Hypothalamus (tissue), 51 donors: ENCODE measurements at places on chromosomes 2 and 18.

- no peak for DNase-seq
Observed at GRCh38 chr2:152367547-152368390, 32.8 kb downstream of the FMNL2 start.

DNA sequence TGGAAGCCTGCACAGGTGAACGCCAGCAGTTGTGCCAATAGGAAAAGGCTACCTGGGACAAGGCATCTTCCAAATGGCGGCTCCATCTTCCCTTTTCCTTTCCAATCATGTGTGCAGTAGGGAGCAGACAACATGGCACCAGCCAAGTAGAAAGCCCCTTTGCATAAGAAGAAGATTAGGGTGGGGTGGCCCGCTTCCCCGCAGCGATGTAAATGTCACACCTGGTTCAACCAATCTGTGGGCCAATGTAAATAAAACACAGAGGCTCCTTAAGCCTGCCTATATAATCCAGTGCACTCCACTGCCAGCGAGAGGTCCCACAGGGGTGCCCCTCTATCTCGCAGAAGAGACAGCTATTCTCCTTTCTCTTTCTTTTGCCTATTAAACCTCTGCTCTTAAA lies 468.4 kb upstream of the CRIM1 start:
- no peak for DNase-seq

- no peak for DNase-seq
Observed at GRCh38 chr18:31711365-31712172, 27.2 kb upstream of the B4GALT6 start.

DNA sequence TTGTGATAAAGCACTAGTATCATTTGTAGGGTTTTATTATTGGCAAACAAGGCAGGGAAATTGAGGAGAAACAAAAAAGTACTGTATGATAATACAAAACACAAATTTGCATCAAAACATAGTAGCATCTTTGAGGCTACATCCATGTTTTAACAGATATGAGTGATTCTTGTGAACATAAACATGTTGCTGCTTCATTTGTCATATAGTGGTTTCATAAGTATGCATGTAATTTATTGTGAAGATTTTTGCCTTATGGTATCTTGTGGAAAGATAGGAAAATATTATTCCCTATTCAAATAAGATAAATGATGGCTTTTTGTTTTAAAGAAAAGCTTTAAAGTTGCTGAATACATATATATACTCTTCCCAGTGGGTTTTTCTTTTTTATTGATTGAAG lies 60.3 kb downstream of the VRK2 start:
- DNase-seq: no peak

- no peak for DNase-seq
Observed at GRCh38 chr2:169468841-169469240, 10.5 kb upstream of the BBS5 start.

GRCh38 chr18:34511879-34512278 lies 198.2 kb upstream of the DTNA start:
- DNase-seq: no peak

DNA sequence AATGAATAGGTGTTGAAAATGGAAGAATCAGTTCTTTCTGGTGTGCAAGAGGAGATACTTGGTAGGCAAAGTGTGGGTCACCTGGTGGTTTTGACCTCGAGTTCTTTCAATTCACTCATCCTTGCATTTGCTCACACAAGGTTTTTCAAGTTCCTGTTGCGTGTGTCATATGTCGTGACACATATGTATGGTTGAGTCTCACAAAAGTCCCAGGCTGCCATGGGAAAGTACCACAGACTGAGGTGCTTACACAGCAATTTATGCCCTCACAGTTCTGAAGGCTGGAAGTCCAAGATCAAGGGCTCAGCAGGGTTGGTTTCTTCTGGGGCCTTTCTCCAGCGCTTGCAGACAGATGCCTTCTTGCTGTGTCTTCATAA lies 64.4 kb downstream of the NCK2 start:
- no peak for DNase-seq

GRCh38 chr18:3814816-3815215 lies 364.8 kb downstream of the TGIF1 start:
- no peak for DNase-seq

DNA sequence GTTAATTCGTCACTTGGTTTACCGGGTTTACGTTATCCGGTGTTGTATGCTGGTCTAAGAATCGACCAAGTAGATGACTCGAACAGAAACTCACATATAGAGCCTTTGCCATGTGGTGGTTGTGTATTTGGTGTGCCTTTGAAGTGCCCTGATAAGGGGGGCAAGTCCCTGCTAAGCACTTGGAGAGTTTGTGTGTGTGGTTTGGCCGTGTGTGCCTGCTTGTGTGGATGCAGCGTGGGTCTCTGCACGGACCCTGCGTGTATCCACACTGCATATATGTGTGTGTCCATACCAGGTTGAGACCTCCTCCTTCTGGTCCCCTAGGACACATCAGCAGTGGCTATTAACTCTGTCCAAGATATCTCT lies 2.4 kb upstream of the CELF4 start:
- DNase-seq: no peak

DNA sequence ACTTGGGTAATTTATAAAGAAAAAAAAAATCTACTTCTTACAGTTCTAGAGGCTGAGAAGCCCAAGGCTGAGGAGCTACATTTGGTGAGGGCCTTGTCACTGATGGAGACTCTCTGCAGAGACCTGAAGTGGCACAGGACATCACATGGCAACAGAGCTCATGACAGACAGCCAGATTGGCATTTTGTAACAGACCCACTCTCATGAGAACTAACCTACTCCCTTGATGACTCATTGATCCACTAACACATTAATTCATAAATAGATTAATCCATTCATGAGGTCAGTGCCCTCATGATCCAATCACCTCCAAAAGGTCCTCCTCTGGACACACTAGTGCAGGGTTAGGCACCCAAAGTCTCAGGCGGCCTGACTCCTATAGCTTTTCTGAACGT lies 318.4 kb downstream of the GULP1 start:
- no peak for DNase-seq

- no peak for DNase-seq
Observed at GRCh38 chr2:64157792-64158191, 13.6 kb upstream of the PELI1 start.

DNA sequence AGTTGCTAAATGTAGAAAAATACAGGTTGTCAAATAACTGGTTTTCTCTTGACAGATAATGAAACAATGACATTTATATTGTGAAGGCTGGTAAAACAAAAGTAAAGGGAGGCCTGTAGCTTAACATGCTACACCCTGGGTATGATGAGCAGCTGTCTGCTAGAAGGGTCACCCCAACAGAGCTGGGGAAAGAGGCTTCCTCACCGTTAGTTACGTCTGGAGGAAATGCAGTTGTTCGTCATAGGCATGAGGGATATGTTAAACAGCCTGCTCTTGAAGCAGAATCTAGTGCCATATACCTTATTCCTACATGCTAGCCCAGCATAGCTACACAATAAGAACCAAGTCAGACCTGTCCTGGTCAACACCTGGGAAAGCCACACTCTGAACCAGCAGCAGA lies 49.9 kb downstream of the LPIN2 start:
- DNase-seq: no peak

GRCh38 chr2:64472881-64473280 lies 18.9 kb downstream of the LGALSL start:
- DNase-seq: no peak

GRCh38 chr2:105649534-105649933 lies 95.2 kb upstream of the NCK2 start:
- no peak for DNase-seq

GRCh38 chr2:27569398-27569797 lies 13.4 kb upstream of the ZNF512 start:
- no peak for DNase-seq

DNA sequence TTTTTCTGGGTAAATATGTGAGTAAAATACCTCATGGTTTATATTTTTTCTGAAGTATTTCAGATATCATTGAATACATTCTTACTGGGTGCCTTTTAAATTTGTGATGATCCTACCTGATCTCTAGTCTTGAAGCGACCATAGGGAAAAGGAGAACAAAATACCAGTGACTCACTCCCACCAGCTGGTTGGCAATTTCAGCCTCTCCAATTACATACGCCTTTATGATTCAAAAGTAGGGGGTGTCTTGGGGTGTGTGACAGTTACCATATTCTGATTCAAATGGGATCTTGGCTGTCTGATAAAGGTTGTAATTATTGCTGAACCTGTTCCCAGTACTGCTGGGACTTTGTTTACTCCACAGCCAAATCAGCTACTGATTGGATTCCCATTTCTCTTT lies 175.9 kb upstream of the NXPH2 start:
- no peak for DNase-seq

GRCh38 chr2:36809069-36809445 lies 112.5 kb downstream of the VIT start:
- DNase-seq: no peak

- no peak for DNase-seq
Observed at GRCh38 chr18:77134611-77135010, 2.0 kb upstream of the MBP start.

DNA sequence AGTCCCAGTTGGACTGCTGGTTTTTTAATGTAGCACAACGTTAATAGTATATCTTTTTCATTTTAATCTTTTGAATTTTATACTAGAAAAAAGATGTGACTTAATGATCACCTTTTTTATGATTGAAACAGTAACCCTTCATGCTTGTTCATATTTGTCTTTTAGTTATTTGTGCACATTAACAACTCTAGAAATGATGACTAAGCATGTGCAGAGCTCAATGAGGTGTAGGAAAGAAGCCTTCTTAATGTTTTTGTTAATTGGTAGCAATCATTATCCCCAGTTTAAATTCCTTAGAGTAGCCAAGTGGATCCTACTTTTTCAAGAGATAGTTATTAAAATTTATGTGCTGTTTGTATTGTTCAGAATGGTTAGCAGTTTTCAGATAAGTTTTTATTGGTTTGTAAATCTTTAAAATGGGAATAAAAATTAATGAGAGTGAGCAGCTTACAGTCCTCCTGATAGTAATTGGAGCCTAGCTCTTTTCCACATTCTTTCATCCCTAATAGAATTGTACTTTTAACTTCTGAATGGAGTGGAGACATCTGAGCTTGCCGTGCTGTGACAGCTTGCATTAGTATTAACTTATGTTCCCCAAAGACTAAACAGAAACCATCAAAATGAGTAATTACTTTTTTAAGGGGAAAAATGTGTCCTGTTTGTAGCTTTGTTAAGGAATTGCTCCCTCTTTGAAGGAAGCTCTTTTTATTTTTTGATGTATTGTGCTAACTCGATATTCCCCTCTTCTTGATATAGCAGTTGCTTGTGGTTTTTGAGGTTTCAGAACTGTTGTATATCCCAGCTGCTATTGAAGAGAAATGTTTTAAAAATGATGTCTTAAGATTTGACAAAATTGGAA lies 17.3 kb downstream of the PIK3C3 start:
- no peak for DNase-seq

- no peak for DNase-seq
Observed at GRCh38 chr18:27447451-27447881, 262.4 kb upstream of the CHST9 start.

DNA sequence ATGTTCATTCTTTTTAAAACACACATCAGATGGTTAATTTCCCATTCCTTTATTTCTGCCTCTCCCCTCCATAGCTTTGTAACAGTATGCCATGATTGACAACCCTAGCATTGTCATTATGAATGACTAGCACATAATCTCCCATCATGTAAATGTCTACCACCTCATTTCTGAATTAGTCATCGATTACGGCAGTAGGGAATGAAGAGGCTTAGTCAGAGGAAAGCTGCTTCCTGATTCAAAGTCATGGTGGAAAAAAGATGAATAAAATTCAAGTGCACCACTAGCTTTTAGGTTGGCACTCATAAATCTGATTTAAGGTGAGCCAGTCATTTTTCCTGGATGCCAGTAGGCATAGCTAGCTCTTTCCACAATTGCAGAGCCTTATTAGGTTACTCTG lies 19.1 kb upstream of the ACMSD start:
- DNase-seq: no peak

- DNase-seq: no peak
Observed at GRCh38 chr2:37816686-37817085, 108.4 kb upstream of the RMDN2 start.

- DNase-seq: no peak
Observed at GRCh38 chr18:57444301-57444759, 9.2 kb downstream of the ONECUT2 start.
